ENCODE measurements at places on chromosomes 4 and X.

DNA sequence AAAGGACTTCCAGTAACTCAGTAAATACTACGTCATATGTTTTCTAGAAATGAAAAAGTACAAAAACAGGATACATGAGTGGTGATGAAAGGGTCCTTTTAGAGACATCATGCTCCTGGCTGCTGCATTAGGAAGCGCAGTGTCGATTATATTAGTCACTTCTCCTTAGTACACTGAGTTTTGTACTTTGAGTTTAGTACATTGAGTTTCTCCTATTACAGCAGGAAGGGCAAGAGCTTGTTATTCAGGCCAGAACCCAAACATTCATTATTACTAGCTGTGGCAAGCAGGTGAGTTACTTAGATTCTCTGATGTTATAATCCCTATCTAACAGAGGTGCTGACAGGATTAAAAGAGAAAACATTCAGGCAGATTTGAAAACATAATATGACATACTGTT, 21.3 kb downstream of the RPGR start:
- DNase-seq, result no peak

DNA sequence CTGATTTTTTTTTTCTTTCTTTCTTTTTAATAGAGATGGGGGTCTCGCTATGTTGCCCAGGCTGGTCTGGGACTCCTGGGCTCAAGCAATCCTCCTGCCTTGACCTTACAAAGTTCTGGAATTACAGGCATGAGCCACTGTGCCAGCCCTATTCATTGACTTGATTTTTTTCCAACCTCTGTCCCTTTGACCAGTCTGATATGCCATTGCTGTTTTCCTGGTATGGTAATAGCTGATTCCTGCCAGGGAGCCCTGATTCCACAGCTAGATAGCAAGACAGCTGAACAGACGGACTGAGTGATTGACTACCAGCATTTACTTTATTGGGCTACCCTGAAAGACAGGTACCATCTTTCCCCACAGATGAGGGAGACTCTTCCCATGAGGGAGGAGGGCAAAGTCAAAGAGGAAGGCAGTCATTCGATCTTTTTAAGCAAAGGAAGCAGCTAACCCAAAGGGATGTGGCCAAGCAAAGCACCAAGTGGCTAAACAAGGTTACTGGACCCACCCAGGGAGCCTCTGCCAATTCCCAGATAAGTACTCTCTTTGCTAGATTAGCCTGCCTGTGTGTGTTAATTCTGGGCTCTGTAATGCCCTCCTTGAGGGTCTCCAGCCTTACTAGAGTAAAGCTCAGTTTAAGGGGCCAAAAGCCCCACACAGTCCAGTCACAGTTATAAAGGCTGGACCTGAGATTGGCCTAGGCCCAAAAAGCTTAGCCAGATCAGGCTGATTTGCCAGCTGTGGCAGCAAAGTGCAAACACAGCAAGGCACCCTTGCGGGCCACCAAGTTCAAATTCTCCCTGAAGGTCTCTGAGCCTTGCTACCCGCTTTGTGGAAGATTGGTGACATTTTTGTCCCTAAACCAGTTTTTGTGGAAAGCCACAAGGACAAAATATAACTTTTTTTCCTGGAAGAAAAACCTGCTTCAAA, 192.4 kb upstream of the GPC4 start:
- DNase-seq, result no peak

- DNase-seq, result no peak
These were observed 30.6 kb downstream of the ACE2 start for GRCh38 chrX:15570145-15570544.

- DNase-seq, result no peak
These were observed 7.0 kb upstream of the DSPP start for GRCh38 chr4:87601361-87601760.

DNA sequence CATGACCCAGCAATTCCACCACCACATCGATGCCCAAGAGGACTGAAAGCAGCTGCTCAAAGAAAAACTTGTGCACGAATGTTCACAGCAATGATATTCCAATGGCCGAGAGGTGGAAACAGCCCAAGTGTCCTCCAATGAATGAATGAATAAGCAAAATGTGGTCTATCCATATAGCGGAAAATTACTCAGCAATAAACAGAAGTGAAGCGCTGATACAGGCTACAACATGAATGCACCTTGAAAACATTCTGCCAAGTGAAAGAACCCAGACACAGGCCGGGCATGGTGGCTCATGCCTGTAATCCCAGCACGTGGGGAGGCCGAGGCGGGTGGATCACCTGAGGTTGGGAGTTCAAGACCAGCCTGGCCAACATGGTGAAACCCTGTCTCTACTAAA, 5.2 kb upstream of the SLC2A9 start:
- DNase-seq, result no peak

DNA sequence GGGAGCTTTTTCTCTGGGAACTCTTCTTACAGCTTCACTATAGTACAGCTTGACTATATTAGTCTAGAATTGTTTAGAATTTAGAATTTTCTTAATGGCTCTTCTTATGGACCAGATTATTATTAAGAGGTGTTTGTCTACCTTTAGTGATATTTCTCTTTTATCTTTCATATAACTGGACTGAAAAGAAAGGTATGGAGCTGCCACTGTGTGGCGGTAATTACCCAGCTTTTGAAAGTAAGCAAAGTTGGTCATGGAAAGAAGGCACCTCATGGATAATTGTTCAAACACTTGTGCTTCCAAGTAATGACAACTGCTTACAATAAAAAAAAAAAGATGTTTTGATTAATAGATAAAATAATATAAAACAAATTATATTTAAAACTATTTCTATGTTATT, 1112.5 kb downstream of the TECRL start:
- no peak for DNase-seq

- DNase-seq, result no peak
These were observed 77.7 kb upstream of the C4orf50 start for GRCh38 chr4:6095897-6096296.

DNA sequence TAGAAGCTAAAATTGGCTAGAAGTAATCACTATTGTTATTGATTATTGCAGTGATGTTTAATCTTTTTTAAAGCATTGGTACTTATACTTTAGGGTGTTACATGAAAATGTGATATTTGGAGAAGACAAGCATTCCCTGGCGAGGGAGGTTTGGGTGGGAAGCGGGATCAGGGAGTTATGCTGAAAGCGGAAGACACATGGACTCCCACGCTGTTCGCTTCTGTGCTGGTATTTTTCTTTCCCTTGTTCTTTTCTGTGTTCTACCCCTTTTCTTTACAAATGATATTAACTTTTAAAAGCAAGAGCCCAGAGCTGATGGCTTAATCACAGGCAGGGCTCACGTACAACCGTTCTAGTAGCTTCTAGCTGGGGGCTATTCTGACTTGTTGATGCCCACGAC, 61.6 kb downstream of the PHOX2B start:
- no peak for DNase-seq

DNA sequence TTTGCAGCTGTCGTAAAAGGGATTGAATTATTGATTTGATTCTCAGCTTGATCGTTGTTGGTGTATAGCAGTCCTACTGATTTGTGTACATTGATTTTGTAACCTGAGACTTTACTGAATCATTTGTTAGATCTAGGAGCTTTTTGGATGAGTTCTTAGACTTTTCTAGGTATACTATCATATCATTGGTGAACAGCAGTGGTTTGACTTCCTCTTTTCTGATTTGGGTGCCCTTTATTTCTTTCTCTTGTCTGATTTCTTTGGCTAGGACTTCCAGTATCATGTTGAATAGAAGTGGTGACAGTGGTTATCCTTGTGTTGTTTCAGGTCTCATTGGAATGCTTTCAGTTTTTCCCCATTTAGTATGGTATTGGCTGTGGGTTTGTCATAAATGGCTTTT, 8.4 kb downstream of the APOOL start:
- DNase-seq, result no peak

DNA sequence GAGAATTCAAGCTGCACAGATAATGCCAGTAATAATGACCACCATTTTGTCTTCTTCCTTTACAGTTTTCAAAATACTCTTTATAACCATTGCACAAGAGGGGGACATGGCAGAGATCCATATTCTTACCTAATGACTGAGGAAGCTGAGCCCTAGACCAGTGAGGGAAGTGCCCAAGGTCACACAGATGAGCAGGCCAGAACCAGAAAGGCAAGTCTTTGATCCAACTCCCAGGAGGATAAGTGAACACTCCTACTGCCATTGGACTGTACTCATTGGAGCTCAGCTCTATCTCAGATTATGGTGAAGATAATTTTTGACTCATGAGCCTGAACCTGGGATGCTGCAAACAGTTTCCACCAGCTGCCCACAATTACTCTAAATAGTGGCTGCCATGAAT, 28.6 kb downstream of the AMER1 start:
- DNase-seq, result no peak

- DNase-seq, result no peak
These were observed 16.6 kb downstream of the DCK start for GRCh38 chr4:71009890-71010588.

DNA sequence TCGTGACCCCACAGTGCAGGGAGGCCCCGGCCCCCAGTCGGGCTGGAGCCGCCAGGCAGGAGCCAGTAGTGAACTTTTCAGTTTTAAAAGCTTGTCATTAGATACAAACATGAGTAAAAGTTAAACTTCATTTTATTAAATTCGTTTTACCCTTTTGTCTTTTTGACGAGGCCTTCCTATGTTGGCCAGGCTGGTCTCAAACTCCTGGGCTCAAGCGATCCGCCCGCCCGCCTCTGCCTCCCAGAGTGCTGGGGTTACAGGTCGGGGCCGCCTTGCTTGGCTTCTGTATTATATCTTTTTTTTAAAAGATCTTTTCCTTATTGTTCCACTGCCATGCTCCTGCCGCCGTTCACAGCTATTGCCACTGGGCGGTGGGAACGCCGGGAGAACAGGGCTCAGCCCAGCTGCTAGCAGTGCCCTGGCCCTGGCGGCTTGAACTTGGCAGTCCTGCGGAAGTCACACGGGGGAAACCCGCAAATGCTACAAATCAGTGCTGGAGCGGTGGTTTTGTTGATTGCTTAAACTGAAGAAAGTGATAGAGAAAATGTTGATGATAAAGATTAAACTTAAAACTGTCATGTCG, 968 bp upstream of the NELFA start:
- DNase-seq, result no peak

GRCh38 chrX:72245461-72246089, 6.7 kb upstream of the ERCC6L start:
- peak; percentile 11 for DNase-seq

GRCh38 chr4:18033111-18034085, 11.8 kb upstream of the LCORL start:
- no peak for DNase-seq

DNA sequence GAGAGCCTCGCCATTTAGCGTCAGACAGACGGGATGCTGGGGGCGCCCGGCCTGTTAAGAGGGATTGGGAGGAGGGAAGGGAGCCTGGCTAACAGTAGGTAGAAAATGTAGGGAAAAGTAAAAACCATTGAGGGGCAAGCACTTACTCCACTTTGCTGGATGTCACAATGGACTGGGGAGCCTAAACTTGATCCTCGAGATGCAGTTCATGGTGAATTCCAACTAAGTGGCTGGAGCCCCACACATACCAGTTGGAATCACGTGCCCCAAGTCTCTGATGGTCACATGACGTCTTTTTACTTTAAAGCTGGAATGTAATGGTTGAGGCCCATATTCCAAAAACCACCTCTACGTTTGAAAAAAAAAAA, 1.5 kb downstream of the PLS3 start:
- no peak for DNase-seq

GRCh38 chrX:153921070-153921469, 5.0 kb downstream of the ARHGAP4 start:
- no peak for DNase-seq

- no peak for DNase-seq
These were observed 10.0 kb downstream of the ZFYVE28 start for GRCh38 chr4:2408401-2408958.

DNA sequence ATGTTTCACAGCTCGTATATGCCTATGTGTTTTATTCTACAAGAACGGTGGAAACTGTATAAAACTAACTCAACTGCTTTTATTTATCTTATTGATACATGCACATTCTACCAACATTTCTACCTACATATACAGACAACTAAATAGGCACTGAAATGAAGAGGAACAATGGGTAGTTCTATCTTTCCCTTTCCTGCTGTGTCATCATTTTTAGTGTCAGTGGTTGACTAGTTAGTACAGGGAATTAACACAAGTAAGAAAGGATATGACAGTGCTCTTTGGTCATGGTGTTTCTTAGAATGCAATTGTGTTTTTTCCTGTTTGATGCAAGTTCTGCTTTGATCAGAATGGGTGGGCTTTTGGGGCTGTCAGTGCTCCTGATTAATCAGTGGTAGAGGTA, 293.8 kb upstream of the CTSO start:
- no peak for DNase-seq

- no peak for DNase-seq
These were observed 436.4 kb downstream of the BCOR start for GRCh38 chrX:39661116-39661907.

- no peak for DNase-seq
These were observed 25.2 kb upstream of the NPFFR2 start for GRCh38 chr4:72006586-72006985.

DNA sequence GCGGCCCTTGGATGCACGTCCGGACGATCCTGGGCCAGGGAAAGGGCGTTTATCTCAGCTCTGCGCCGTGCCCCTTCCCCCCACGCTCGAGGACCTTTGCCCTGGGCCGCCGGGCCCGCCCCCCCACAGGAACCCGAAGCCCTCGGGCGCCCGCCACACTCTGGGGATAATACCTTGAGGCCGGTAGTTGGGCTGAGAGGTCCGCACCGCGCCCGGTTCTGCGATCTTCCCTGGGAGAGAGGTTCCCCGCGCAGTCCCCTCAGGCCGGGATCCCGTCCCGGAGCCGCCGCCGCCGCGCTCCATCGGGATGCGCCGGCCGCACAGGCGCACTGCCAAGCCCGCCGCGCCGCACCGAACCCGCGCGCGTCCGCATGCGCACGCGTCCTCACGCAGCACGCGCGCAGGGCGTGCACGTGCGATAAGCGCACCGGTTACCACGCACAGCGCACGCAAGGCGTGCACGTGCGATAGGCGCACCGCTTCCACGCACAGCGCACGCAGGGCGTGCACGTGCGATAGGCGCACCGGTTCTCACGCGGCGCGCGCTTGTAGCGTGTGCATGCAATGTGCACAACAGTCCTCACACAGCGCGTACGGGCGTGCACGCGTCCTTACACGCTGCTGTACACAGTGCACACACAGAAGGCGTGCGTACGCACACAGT, at the start of gene MAP7D2:
MAP7D2 (minus strand) TSS at position 331 of the 664 bp plus-strand sequence; CDS start at position 303, 28 bp downstream.
- DNase-seq, result no peak

GRCh38 chr4:110949542-110949941, 326.7 kb upstream of the PITX2 start:
- no peak for DNase-seq

DNA sequence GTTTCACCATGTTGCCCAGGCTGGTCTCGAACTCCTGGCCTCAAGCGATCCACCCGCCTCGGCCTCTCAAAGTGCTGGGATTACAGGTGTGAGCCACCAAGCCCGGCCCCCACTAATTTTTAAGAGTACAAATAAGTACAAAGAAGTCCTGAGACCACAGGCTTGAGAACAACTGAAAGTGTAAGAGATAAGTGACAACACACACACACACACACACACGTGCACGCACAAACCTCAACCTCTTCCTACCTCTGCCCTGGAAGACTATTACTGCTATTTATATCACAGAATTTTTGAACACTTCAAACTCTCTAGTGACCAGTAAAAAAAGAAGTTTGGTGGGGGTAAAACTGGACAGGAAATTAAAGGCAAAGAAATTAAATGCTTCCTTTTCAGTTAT, 7.5 kb downstream of the KLHL15 start:
- DNase-seq, result no peak

GRCh38 chrX:55754861-55755294, 37.3 kb downstream of the RRAGB start:
- no peak for DNase-seq

All from NCI-H1436 treated with DMSO at 0.1 percent for 48 hours (cell line).